ENCODE measurements at places on chromosomes 6 and 20.

GRCh38 chr6:82801083-82801482 is 264.6 kb downstream of the UBE3D start:
- DNase-seq = no peak

DNA sequence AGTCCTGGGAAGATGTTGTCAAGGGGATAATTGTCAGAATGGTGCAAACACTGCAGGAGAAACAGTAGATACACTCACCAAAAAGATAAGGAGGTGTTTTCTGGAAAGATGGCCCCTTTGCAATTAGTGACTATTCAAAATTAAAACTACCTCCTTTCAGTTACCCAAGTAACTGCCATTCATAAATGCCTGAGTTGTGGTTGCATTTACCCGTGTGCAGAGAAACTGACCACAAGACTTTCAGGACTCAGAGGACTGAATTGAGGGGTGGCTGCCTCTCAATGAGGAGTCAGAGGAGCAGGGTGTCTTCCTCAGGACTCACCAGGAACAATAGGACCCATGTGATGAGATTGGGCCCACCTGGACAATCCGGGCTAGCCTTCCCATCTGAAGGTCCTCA is 39.0 kb downstream of the GCM1 start:
- DNase-seq = no peak

DNA sequence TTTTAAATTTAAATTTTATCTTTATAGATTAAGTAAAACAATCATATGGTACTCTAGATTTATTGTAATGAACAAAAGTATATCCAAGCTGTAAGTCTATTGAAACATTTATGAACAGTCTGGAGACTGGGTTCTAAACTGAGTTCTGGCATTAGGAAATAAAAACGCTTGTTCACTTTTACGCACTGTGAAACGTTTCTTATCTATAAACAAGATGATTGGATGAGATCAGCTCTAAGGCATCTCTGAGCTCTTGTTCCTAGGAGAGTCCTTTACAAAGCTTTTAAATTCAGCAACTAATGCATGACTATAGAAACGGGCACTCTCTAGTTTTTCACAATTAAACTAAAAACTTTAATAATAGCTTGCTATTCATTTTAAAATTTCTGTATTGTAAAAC is 6.8 kb downstream of the HUS1B start:
- no peak for DNase-seq

DNA sequence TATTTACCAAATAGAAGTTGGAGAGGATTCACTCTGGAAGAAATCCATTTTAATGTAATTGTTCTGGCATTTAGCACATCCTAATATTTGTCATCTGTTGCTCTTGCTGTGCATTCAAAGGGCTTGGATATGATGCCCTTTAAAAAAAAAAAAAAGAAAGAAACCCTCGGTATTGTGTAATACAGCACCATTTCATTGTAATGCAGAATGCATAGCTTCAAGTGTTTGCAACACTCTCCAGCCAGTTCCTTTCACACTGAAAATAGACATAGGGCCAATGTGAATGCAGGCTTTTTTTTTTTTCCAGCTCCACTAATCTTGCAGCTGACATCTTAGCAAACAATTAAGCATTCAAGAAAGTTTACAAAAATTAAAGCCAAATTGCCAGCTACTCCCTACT is 197.4 kb upstream of the POU3F2 start:
- no peak for DNase-seq

DNA sequence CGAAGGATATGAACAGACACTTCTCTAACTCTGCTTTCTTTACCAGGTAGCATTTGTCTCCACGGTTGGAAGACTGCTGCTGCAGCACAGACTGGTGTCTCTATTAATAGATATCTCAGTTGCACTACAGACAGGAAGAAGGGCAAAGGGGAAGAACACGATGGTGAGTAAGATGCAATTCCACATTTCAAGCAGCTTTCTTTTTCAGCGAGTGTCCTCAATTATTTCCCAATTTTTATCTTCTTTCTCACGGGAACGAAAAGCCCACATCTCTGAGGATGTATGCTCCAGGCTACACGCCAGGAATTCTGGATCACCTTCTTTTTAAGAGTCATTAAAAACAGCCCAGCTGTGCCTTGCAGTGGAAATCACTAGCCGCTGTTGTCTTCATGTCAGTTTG is 311.6 kb upstream of the ECI2 start:
- DNase-seq = no peak

DNA sequence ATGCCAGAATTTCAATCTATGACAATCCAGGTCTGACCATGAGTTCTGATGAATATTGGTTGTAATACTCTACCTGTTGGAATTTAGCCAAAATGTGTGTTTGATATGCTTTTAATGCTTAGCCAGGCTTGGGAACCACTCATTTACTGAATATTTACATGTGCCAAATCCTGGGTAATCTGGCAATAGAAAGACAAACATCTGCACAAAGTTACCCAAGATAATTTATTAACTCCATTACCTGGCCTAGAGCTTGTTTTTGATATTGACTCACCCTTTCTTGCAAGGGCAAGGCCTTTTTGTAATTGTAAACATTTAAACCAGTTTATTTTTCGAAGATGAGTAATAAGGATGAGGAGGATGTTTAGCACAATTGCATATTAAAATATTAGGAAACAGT is 13.5 kb upstream of the CD2AP start:
- DNase-seq = no peak

GRCh38 chr6:167847936-167848335 is 21.2 kb downstream of the AFDN start:
- no peak for DNase-seq

DNA sequence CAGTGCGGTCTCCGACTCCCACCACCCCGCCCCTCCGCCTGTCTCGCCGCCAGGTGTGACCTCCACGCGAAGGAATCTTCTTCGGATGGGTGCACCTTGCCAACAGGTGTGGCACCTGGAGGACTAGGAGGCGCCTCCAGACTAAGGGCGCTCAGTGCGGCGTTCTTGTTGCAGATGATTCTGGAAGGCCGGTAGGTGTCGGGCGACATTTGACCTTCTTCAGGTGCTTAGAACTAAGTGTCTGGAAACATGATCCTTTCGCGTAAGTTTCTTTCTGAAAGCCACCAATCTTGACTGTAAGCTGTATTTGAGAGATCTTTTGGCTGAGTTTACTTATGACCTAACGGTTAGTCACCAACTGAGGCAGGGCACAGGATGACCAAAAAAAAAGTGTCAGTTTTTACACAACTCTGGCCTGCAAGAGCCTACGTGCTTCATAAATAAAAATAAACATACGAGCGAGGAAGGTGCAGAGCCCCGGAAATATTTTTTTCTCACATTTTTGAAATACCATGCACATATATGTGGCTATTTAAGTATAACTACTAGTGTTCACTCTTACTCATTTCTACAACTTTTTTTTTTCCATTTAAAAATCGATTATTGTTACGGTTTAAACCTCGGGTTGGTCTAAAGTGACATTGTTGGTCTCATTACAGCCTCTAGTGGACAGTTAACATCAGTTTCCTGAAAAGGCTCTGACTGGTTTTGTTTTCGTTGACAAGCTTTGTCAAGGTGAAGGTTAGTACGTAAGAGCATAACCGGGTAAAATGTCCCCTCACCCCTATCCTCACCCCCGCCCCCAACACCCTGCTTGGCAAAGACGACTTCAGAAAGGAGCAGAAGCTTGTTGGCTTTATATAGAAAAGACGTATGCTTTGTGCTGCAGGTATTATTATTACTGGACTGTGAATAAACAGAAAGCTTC is 1.6 kb upstream of the ATXN1 start:
- no peak for DNase-seq

DNA sequence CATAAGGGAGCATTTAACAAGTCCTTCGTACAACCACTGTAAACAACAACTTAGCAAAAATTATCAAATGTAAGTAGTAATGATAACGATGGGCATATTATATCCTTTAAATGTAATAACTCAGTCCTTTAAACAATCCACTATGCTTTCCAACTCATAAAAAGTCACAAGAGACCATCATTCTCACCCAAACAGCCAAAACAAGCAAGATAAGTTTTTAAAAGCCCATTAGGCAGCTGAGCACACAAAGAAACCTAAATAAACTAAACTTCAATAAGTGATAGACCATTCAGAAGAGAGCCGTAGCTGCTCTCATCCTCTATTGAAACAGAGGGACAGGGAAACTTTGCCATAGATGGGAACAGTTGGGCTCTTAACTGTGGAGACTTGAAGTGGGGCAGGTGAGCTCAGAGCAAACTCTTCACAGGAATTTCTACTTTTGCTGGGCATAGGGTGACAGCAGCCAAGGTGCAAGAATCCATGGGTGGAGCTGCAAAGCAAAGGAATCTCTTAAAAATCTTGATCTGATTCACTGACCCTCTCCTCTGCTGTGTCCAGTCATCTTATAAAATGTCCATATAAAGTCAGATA is 22.5 kb downstream of the RAB22A start:
- no peak for DNase-seq

DNA sequence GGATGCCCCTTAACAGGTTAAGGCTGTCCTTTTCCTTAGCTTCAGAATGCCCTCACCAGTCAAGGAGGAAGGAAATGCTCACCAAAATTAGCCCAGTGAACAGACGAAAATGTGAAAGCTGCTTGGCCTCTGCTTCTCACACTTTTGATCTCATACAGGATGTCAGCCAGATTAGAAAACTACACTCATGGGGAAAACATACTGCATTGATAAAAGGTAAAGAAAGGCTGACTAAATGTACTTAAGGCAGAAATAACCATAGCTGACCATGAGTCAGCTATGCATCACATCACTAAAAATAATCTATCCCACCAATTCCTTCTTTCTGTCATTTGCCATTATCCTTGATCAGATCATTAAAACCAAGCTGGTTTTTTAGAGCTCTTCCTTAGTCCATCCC is 198.4 kb upstream of the TENT5A start:
- no peak for DNase-seq

DNA sequence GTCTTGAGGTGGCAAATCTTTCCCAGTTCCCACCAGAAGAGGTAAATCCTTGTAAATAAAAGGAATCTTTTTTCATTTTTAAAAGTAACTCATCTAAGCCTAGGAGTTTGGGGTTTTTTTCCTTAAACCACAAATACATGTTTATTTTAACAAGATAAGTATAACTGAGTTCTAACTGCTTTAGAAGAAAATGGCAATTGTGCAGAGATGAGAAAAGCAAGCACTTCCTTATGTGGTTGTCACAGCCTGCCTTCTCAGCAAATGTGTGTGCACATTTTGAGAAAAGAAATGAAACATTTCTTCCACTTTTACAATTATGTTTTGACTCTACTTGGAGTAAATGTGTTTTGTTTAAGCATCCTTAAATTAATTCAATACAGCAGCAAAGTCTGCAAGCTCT is 17.7 kb downstream of the HCK start:
- no peak for DNase-seq

DNA sequence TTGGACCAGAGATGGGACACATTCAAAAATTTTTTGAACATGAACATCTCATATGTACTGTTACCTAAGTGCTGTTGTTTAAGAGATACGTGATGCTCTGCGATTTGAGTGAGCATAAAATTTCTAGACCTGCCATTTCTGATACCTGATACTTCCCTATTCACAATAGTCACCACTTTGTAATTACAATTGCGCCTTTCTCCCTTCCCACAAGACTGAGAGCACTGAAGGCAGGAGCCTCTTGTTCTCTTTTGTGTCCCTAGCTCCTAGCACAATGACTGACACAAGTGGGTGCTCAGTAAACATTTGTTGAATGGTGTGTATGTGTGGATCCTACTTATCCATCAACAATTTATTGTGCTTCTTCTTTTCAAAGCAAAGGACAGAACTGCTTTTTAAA is 92.8 kb upstream of the TMEM30A start:
- DNase-seq = no peak

- no peak for DNase-seq
Measured at GRCh38 chr20:57911512-57912226, 201.9 kb upstream of the PMEPA1 start.

DNA sequence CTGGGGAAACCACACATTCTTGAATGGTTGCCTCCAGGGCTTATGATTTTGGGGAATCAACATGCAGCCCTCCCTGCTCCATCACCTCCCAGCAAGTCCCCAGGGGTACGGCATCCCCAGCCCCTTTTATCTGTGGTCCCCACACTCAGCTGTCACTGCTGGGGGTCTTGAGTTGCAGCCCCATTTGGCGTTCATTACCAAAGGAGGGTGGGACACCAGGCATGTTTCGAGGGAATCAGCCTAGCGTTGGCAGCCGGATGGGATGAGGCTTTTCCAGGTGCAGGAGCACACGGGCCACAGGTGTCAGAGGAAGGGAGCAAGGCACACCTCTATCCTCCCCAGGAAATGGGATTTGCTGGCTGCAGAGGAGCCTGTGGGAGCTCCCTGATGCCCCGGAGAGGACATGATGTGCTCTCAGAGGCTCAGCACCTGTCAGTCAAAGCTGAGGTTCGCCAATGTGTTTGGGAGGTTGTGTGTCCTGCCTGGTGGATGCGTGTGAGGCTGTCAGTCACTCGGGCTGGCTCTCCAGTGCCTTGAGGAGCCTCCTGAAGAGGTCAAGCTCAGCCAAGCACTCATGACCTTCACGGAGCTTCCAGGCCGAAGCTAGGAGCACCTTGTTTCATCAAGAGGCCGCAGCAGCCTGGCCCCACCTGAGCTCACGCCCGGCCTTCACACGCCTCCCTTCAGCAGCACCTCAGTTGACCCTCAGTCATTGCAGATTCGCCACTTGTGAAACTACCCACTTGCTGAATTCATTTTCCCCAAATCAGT is 95.0 kb downstream of the ERMARD start:
- DNase-seq = no peak

DNA sequence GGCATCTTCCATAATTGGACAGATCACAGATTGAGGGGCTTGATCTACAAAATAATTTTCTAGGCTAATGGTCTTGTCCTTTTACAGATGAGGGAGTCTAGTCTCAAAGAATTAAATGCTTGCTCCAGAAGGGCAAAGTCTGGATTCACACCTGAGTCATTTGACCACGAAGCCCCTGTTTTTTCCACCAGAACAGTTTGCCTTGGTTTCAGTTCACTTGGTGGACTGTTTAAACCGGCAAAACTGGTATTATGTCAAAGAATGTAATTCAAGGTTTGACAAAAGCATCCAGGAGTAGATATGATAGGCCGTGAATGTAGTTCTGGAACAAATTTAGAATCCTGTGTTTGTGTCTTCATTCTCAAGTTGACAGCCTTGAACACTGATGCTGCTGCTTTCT is 3.3 kb downstream of the MYO6 start:
- DNase-seq = no peak

- DNase-seq = no peak
Measured at GRCh38 chr20:41956338-41957074, 338.3 kb upstream of the CHD6 start.

DNA sequence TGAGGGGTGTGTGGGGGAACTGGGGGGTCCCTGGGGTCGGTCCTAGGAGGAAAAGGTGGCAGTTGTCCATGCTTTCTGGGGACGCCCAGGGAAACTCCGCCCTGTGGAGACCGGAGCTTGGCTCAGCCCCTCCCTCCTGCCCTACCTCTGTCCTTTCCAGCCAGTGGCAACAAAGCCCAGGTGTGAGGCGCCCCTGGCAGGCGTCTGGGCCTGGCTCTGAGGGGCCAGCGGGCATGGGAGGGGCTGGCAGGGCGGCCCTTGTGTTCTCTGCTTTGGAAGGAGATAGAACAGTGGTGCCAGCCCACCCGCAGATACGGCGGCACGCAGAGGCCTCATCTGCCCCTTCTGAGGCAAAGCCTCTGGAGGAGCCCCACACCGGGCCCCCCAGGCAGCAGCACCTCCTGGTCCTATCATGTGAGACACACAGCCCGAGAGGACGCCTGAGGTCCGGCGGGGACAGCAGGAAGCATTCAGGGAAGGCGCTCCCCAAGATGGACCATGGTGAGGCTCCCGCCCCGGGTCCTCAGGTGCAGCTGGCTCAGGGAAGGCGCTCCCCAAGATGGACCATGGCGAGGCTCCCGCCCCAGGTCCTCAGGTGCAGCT is 47.9 kb downstream of the YTHDF1 start:
- no peak for DNase-seq

- DNase-seq = no peak
Measured at GRCh38 chr6:708237-708598, 15.3 kb upstream of the EXOC2 start.
